Right kidney (tissue), 9 donors: ENCODE measurements at places on chromosomes 2 and 18.
A peak's percentile ranks its signal among the peaks of the same experiment; 100 is the strongest.

DNA sequence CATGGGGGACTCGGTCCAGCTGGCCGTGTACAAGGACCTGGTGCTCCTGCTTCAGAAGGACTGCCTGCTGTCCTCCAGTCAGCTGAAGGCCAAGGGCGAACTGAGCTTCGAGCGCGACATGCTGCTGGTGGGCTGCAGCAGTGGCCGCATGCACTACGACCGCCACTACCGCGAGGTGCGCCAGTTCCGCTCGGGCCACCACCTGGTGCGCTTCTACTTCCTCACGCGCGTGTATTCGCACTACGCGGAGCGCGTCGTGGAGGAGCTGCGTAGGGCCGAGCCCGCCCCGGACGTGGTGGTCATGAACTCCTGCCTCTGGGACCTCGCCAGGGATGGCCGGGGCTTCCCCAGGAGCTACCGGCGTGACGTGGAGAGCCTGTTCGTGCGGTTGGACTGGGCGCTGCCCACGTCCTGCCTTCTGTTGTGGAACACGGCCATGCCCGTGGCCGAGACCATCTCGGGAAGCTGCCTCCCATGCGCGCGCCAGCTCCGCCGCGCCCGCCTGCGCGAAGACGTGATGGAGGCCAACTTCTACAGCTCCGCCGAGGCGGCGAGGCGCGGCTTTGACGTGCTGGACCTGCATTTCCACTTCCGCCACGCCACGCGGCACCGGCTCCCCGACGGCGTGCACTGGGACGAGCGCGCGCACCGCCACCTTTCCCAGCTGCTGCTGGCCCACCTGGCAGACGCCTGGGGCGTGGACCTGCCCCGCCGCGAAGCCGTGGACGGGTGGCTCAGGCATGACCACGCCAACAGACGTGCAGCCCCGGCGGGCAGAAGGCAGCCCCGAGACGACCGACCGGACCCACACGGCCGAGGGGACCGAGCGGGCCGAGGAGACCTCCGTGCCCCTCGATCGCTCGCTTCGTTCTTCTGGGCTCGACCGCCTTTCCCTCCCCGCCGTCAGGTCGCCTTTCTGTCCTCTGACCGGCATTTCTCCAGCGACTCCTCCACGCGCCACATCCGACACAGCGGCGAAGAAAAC, 293.9 kb upstream of the ERBB4 start:
- no peak for DNase-seq

DNA sequence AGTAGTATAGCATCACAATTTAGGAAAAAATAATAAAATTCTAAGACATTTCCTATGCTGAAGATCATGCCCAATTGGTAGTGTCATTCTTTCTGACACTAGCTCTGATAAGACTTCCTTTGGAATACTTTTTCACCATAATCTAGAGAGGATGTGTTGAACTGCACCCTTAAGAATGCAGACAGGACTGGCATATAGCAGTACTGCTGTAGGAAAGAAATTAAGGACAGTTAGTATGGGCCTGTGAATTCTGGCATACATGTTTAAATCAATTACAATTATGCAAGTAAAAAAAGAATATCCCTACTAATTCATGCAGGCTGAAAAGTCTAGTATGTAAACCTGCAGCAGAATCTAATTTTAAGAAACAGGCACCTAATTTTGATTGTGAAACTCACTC, 15.4 kb downstream of the SF3B1 start:
- DNase-seq: no peak

DNA sequence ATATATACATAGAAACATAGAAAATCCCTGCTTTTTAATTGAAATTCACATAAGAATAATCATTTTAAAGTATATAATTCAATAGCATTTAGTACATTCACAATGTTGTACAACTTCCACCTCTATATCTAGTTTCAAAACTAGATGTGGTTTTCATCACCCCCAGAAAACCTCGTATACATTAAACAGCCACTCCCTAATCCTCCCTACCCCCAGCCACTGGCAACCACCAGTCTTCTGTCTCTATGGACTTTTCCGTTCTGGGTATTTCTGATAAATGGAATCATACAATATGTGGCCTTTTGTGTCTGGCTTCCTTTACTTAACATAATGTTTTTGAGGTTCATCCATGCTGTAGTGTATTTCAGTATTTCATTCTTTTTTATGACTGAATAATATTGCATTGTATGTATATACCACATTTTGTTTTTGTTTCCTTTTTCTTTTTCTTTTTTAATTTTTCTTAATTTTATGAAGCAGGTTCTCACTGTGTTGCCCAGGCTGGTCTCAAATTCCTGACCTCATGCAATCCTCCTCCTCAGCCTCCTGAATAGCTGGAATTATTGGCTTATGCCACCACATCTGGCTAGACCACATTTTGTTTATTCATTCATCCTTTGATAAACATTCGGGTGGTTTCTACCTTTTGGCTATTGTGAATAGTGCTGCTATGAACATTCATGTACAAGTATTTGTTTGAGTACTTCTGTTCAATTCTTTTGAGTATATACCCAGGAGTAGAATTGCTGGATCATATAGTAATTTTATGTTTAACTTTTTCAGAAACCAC, 50.6 kb upstream of the RNF152 start:
- no peak for DNase-seq

GRCh38 chr2:160073284-160073888, 11.0 kb upstream of the PLA2R1 start:
- DNase-seq: no peak

DNA sequence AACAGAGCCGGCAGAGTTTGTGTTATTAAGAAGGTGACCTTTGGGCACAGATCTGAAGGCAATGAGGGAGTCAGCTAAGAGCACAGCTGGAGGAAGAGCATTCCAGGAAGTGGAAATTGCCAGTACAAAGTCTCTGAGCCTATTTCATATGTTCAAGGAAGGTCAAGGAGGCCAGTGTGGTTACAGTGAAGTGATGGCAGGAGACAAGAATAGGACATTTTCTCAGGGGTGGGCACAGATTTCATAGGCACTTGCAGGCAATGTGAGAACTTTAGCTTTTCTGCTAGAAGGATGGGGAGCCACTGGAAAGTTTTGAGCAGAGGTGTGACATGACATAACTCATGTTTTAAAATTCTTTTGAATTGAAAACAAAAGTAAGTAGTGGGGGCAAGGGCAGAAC, 50.3 kb downstream of the ARHGAP25 start:
- DNase-seq: no peak

GRCh38 chr2:70668911-70669310, 99.1 kb downstream of the ADD2 start:
- no peak for DNase-seq

- no peak for DNase-seq
Measured at GRCh38 chr2:160379399-160379798, 114.2 kb downstream of the RBMS1 start.

GRCh38 chr2:70964133-70964532, 14.3 kb upstream of the ANKRD53 start:
- DNase-seq: no peak

DNA sequence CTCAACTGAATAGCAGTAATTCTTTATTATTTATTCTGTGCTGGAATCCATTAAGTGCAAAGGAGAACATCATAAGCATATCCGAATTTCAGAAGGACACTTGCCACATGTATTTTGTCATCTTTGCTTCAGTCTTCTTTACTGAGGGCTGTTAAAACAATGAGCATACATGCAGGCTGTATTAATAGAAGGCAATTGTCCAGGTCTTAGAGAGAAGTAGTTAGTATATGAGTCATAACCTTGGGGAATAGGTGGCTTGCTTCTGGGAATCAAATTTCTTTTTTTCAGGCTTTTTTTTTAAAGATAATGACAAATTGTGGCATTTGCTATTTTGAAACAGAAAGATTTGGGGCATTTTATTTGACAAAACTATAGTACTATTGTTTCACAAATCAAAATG, 773.5 kb downstream of the CNTNAP5 start:
- DNase-seq: no peak

DNA sequence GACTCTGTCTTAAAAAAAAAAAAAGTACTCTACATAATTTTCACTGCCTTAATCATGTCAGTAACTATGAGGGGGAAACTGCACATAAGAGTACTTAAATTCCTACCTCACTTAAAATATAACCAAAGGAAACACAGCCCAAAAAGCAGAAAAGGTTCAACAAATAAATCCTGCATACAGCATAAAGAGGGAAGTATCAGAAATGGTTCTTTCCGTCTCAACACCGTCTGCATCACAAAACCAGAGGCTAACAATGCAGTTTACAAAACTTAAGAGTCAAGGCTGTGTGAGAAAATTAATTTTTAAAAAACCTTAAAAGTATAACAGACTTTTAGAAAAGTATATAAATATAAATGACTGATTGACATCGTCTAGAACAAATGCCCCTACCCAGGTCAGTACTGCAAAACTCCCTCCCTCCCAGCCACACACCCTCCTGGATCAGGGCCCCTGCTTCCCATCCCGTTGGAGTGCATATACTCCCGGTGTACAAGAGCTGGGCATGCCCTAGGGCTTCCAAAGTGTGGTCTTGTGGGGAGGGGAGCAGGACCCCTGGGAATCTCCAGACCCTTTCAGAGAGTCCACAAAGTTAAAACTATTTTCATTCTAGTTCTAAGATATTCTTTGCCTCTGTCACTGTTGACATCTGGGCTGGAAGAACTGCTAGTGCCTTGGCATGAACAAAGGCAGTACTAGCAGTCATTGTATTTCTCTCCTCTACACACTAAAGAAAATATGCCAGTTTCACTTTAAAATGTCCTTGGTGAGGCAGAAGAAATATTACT, 67.0 kb upstream of the SERTAD2 start:
- no peak for DNase-seq

GRCh38 chr2:205188239-205189138, 493.8 kb upstream of the NRP2 start:
- no peak for DNase-seq

- no peak for DNase-seq
Measured at GRCh38 chr18:67068608-67069007, 447.9 kb downstream of the DSEL start.

DNA sequence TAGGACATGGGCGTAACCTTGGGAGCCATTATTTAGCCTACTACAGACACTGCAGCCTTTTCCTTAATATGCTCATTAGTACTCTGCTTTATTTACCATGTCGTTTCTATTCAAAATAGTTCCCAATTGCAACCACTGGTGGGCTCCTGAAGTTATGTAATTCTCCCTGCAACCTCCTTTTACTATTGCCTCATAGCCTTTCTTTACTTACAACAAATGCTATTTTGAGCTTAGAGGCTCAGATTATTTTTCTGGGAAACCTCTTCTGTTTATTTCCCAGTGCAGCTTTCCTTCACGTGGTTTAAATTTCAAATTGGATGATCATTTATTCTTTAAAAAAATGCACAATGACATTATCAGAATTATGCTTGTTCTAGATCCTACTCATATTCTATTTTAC, 492.3 kb upstream of the TMEFF2 start:
- DNase-seq: no peak

- DNase-seq: no peak
Measured at GRCh38 chr2:241871538-241872312, 2.2 kb downstream of the RTP5 start.

DNA sequence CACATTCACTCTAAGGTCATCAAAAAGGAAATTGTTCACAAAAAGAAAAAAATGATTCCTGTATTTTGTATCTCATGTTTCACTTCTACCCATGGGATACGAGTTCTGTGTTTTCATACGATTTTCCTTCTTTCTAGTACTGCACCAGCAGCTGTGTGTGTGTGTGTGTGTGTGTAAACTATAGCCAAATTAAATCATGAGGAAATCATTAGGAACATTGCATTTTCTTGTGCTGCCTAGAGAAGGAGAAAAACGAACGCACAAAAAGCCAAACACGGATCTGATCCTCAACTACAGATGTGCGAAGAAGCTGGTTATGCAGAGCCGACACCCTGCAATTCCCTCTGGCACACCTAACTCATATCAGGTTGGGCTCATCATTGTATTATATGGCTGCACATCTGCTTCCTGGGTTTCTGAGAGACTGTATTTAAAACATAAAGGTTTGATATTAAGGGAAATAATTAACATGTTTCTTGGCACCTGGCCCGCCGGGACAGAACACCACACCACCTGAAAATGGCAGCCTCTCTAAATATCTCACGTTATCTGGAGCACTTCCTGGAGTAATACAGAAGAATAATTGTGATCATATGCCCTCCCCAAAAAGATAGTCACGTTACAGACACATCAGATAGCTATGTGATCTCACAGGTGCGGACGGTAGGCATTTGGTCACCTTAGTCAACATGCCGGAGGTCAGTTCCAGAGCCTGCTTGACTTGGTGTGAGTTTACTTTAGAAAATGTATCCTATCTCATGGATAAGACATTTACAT, 586.3 kb upstream of the SALL3 start:
- no peak for DNase-seq

- no peak for DNase-seq
Measured at GRCh38 chr2:189233527-189233926, 54.0 kb upstream of the COL5A2 start.

DNA sequence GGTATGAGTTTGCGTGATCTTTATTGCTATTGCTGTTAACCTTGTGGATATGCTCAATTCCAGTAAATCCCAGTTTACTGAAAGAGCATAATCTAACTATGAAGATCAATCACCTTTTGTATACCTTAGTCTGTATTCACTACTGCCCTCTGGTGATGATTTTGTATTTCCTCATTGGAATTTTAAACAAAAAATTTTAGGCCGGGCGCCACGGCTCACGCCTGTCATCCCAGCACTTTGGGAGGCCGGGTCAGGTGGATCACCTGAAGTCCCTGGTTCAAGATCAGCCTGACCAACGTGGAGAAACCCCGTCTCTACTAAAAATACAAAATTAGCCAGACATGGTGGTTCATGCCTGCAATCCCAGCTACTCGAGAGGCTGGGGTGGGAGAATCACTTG, 5.1 kb downstream of the COMMD1 start:
- DNase-seq: no peak

GRCh38 chr18:9211955-9212354, 75.4 kb downstream of the ANKRD12 start:
- DNase-seq: no peak

GRCh38 chr2:96914332-96914731, 44.5 kb upstream of the SEMA4C start:
- no peak for DNase-seq

DNA sequence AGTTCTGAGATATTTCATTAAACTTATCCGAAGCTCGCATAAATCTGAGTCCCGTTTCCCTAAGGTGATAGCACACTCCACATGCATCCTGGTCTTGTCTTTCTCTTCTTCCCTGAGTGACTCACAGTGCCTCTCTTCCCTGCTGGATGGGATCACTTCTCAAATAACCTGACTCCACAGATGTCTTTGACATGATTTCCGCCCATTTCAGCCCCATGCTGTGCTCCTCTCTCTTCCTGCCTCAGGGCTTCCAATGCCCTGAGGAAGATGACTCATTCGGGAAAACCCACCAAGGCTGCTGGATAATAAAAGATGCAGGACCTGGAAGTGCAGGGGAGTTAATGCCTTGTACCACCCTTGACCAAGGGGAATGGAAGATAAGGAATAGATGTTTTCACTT, 441.7 kb upstream of the SOX11 start:
- DNase-seq: no peak

DNA sequence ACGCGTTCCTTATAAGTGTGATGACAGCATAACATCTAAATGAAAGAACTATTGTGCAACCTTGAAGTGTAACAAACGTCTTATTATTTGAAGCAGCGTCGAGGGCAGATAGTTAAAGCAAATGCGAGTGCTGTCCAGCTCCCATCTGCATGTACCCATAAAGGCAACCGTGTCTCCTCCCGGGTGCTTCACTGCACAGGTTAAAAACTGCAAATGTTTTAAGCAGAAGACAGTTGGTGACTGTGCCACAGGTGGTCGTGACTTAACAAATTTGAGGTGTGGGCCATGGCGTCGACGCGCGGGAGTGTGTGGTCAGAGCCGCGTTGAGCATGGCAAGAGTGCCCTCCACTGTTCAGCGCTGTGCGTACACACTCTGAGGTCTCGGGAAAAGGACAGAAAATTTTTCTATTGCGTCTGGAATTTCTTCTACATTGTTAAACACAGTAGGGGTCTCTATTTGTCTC, 6.4 kb downstream of the SALL3 start:
- DNase-seq: peak; percentile 68

- no peak for DNase-seq
Measured at GRCh38 chr18:62426191-62426488, 96.7 kb upstream of the ZCCHC2 start.
